ENCODE measurements at places on chromosomes 2 and 18. TPM values are rescaled to one million over a fixed set of nuclear protein-coding genes. Genes with fewer than 3 reads are reported as not detected.

Gene TMEM178A
- total RNA-seq: not detected

Gene BMP10
- not detected for total RNA-seq

Gene OXER1
- 0.63 TPM for total RNA-seq

Gene NEU2
- not detected for total RNA-seq

Gene TMEM18
- 11.5 TPM for total RNA-seq

Gene CPO
- 0.21 TPM for total RNA-seq

Gene REG3A
- total RNA-seq: not detected

Gene NR4A2
- 83.3 TPM for total RNA-seq

Gene TUBB8B
- total RNA-seq: not detected

Gene DNER
- 0.21 TPM for total RNA-seq

Gene GALNT1
- total RNA-seq: 50.4 TPM

Gene RSAD2
- 6.8 TPM for total RNA-seq

Gene IL1RL2
- 0.31 TPM for total RNA-seq

Gene SLC19A3
- not detected for total RNA-seq

Gene TCF4
- 27.5 TPM for total RNA-seq

Gene CAVIN2
- total RNA-seq: 139 TPM

Gene SLC25A12
- 14.8 TPM for total RNA-seq

Gene NOSTRIN
- total RNA-seq: 2.0 TPM

Gene TTL
- 11.0 TPM for total RNA-seq

Gene DIS3L2
- 26.8 TPM for total RNA-seq

Gene CYS1
- 0.10 TPM for total RNA-seq

Gene EGR4
- 0.52 TPM for total RNA-seq

Gene GFPT1
- 23.9 TPM for total RNA-seq

Gene ALS2
- total RNA-seq: 6.2 TPM
